ENCODE measurements at places on chromosomes 13 and 19.

GRCh38 chr19:45473682-45474605, 6.1 kb downstream of the FOSB start:
- DNase-seq: no peak

GRCh38 chr13:100484702-100485101, 103.9 kb downstream of the GGACT start:
- no peak for DNase-seq

GRCh38 chr19:3642987-3643673, 16.5 kb upstream of the CACTIN start:
- DNase-seq: no peak

DNA sequence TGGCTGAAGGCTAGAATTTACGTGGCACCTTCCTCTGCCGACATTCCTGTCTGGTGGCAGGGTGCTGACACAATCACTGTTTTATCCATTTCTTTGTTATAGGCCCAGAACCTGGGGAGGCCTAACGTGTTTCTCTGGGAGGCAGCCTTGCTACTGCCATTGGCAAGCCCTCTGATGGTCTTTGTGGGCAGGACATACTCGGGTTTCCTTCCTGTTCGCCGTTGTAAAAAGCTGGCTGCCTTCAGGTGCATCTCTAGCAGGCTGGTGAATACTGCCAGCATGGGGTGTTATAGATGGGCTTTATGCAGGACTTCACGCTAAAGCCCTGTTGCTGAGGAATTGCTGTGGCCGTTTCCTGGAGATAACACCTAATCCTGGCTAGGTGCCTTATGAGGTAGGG, 28.1 kb downstream of the B3GLCT start:
- no peak for DNase-seq

- DNase-seq: peak; percentile 57
These were observed 6.7 kb upstream of the PLIN4 start for GRCh38 chr19:4524808-4525562.

DNA sequence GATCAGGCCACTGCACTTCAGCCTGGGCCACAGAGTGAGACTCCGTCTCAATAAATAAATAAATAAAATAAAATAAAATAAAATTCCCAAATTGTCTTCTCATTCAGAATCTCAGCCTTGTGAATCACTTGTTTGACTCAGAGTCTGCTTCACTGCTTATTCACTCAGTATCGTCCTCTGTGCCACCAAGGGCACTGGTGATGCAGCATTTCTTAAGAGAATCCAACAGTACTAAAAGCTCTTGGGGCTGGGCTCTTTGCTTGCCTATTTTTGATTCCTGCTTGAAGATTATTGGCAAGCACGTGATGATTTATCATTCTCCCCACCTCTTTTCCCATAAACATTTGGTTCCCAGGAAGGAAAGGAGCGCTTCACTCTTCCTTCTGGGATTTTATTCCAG, 54.8 kb upstream of the HMGB1 start:
- no peak for DNase-seq

GRCh38 chr19:18416778-18417249, 2.4 kb upstream of the SSBP4 start:
- DNase-seq: no peak

DNA sequence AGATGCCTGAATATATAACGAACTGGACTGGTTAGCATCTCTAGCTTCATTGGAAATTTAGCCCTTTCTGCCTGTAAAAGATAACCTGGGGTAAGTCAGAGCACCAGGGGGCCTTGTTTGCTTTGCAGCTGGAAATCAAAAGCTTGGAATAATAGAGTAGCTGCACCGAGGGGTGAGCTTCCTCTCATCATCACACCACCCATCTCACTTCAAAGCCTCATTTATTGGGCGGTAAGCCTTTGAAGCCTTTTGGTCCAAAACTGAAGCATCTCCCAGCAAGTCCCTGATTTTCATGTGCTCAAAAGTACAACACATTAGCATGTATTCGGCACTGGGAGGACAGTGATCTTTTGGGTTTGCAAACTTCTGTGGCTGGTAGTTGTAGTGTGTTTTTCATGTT, 405.1 kb downstream of the FOXO1 start:
- no peak for DNase-seq

DNA sequence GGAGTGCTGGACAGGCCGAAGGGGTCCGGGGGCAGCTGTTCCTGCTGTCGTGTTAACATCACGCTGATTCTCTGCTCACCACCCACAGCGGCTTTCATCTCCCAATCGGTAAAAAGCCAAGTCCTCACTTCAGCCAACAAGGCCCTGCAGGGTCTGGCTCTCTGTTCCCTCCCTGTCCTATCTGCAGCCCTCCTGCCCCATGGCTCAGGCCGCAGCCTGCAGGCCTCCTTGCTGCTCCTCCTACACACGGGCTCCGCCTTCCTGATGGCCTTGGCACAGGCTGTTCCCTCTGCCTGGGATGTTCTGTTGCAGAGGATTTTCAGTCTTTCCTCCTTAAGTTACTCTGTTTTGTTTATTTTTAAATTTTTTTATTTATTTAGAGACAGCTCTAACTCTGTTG, 22.2 kb downstream of the FUZ start:
- no peak for DNase-seq

GRCh38 chr13:32229443-32229842, 85.7 kb downstream of the ZAR1L start:
- DNase-seq: no peak

GRCh38 chr19:50309396-50310125, 19.6 kb downstream of the KCNC3 start:
- DNase-seq: no peak

- no peak for DNase-seq
These were observed 82.2 kb downstream of the EDNRB start for GRCh38 chr13:77836423-77836822.

- no peak for DNase-seq
These were observed 8.3 kb upstream of the NALCN start for GRCh38 chr13:101424381-101425155.

DNA sequence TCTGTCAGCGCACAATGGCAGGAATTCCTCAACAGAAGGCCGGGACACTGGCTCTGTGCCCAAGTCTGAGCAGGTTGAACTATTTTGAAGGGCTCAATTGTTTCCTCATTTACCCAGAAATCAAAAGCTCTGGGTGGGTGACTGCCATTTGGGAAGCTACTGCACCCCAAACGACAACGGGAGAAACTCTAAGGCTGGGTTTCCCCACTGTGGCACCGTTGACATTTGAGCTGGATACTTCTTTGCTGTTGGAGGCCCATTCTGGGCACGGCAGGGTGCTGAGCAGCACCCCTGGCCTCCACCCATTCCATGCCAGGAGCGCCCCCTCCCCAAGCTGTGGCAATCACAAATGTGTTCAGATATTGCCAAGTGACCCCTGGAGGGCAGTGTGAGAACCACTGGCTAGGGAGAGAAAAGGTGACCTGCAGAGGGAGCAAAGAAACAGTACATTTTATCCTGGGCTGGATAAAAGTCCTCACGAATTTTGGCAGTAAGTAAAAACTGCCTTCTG, 62.5 kb downstream of the RFX2 start:
- no peak for DNase-seq

GRCh38 chr19:10643968-10644259, 10.2 kb upstream of the ILF3 start:
- DNase-seq: no peak

GRCh38 chr13:110374431-110375370, 67.6 kb downstream of the COL4A2 start:
- DNase-seq: no peak

GRCh38 chr13:44013758-44014291, 134.1 kb downstream of the LACC1 start:
- no peak for DNase-seq

- no peak for DNase-seq
These were observed 55.9 kb upstream of the UQCRFS1 start for GRCh38 chr19:29268721-29269393.

GRCh38 chr19:42010245-42011126, 16.5 kb upstream of the ATP1A3 start:
- no peak for DNase-seq

- peak; percentile 72 for DNase-seq
These were observed 10.5 kb upstream of the B3GNT3 start for GRCh38 chr19:17784201-17785008.

DNA sequence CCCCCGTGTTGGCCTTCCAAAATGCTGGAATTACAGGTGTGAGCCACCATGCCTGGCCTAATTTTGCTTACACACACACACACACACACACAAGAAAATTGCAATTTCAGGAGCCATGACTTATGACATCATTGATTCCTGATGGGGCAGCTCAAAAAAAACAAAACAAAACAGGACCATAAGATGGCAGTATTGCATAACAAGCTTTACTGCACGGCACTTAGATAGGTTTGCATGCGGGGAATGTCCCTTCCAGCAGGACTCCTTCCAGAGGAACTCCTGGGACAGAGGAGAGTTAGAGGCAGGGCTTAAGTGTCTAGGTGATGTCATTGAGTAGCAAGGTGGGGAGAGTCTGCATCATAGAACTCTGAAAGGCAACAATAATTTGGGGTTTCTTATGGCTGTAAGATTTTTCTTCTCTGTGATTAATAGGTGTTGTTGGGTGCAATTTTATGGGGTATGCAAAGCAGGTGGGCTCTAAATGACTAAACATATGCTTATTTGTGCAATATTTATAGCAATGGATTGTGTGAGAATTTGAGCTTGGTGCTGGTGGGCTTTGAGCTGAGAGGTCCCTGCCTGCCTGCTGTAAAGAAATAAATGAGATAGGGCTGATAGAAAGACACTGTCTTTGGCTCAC, 9.0 kb upstream of the ACSBG2 start:
- DNase-seq: no peak

All from stimulated activated CD4-positive, alpha-beta T cell treated with anti-CD3 and anti-CD28 coated beads, TNF-alpha, amount 100 ng/mL, for 24 hours (primary cell).